ENCODE measurements at places on chromosomes 16 and 17. TPM values are rescaled to one million over a fixed set of nuclear protein-coding genes. Genes with fewer than 3 reads are reported as not detected.

Gene GPR179
- total RNA-seq: not detected

Gene KRT27
- not detected for total RNA-seq

Gene SLC16A5
- 19.3 TPM for total RNA-seq

Gene CA10
- 1.4 TPM for total RNA-seq

Gene ZMYND15
- 0.22 TPM for total RNA-seq

Gene SEZ6L2
- total RNA-seq: 17.7 TPM

Gene ZACN
- not detected for total RNA-seq
